ENCODE measurements at places on chromosomes 2 and 18.

DNA sequence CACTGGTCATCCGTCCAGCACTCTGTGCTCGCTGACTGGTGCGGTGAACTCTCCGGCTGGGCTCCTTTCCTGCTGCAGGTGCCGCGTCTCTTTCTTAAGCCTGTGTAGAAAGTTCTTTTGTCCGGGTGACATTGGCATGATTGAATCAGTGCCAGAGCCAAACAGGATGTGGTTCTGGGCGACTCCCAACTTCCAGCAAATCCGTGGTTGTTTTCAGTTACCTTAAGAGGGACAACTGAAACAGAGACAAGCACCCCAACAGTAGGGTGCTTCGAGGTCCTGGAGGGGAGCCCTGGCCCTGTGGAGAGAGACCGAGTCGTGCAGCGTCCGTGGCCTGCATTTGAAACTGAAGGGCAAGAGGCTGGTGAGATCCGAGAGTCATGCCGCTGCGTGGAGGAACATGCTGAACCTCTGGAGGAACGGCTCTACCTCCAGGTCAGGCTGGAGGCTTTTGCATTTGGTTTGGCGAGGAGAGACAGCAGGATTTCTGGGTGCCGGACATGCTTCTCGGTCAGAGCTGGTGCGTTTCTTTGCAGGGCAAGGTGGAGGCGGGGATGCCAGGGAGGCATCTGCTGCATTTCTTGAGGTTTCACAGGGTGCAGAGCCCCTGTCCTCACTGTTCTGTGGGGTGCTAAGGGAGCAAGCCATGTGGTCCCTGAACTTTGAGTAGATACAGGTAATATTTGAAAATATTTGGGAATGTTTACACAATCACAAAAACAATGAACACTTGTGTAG is 26.8 kb downstream of the SH3BP4 start:
- no peak for DNase-seq

DNA sequence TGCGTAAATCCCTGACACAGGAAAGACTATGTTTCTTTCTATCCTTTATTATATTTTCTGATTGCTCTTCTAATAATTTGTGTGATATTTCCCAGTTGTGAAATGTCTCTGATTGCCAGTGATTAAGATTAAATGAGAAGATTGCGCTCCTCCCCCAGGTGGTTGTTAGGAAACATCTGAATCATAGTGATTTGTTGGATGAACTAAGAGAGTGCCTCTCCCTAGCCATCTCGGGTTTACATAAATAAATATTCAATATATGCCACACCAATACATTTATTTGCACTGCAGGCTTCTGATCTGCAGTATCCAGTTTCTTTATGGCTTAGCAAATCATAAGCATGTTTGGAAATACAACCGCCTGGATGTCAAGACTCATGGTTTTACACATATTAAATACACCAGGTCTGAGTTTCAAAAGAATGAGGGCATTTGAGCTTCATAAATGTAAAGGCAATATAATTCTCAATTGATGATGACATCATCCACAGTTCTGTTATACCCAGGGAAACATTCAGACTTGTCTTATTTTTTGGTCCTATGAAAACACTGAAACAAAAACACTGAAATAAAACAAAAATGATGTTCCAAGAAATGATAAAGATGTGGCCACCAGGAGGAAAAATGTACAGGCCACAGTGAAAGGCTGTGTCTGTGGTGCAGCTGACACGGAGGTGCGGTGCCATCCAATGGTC is 826.7 kb upstream of the ACVR2A start:
- no peak for DNase-seq

DNA sequence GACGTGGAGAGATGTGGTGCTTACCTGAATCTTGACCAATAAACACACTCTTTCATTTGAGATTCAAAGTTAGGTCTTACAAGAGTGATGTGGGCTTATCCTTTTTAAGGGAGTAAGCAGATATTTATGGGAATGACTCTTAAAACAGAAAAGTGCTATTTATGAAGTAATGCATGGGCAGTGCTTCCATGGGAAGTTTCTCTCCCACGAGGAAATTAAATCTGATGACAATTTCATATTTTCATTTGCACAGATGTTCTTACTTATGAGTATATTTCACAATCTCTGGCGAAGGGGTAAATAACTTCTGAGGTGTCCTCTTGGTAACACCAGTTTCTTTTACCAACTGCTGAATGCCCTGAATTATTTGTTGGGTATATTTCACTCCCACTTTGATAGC is 21.0 kb downstream of the PNPT1 start:
- no peak for DNase-seq

DNA sequence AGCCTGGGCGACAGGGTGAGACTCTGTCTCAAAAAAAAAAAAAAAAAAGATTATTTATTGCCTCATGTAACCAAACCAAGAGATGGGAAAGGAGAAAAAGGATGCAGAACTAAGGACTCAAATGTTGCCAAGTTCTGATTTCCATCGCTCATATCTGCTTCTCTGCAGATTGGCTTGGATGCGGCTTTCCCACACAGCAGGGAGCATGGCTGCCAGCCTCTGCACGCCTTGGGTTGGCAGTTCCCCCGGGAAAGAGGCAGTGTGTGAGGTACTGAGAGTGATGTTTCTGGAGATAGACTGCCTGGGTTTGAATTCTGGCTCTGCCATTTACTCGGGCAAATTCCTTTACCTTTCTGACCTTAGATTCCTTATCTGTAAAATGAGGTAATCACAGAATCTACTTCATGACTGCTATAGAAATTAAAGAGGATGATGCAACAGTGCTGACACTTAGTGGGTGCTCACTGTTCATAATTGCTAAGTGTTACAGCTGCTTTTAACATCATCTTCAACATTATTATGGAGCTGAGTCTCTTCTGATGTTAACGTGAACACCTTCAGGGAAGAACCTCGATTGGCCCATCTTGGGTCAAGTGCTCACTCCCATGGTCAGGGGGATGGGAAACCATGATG is 68.8 kb downstream of the ACAA2 start:
- peak; percentile 51 for DNase-seq

DNA sequence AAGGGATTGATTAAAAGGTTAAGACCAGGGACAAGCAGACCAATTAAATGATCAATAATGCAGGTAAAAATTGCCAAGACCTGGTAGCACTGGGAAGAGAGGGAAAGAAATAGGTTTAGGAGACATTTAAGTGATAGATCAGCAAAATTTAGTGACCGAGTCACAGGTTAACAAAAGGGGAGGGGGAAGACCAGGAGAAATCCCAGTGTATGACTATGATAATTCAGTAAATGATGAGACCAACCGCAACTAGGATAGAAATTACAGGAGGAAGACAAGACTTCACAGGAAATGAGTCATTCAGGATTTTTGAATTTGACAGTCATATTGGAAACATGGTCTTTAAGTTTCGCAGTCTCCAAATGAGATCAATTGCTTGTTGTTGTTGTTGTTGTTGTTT is 62.9 kb downstream of the COBLL1 start:
- DNase-seq: no peak

DNA sequence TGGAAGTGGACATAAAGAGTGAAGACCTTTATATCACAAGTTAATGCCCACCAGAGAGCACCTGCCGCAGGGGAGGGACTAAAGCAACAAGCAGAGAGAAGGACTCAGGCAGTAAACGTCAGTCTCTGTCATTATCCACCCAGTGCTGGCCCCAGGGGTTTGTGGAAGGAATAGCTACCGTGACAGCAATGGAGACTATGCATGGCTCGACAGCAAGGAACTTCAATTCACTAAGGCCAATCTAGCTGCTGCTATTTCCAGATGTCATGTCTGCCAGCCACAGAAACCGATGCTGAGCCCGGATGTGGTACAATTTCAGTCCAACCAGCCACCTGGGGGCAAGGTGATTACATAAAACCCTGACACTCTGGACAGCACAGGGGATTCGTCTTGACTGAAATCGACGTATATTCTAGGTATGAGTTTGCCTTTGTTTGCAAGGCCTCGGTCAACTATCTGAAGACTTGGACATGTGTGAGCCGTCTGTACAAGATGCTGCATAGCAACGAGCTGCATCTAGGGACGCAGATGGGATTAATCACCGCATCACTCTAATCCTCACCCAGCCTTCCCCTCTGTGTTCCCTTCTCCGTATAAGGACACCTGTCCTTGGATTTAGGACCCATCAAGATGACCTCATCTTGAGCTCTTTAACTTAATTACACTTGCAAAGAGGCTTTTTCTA is 154.1 kb upstream of the SH3BP4 start:
- no peak for DNase-seq

GRCh38 chr18:3851159-3851558 is 401.2 kb downstream of the TGIF1 start:
- no peak for DNase-seq

DNA sequence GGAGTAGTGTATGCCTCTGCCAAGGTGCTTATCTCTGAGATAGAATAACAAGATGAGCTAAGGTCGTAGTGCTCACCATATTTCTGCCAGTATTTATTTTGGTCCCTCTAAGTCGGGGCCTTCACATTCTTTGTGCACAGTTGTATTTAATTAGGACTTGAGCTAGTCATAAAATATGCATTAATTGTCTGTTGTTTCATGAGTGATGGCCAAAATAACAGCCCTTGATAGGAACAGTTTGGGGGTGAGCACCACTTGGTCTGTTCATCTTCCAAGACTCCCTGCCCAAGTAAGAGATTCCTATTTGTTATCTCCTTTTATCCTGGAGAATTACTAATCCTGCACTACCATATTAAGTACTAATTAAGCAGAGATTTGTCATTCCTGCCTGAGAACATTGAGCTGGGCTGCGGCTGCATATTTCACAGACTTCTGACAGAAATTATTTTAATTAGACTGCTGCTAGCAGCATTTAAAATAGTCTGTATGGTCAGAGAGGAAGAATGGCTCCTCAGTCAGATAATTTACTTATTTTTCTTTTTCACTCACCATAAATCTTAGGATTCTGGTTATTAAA is 435.1 kb downstream of the MTX2 start:
- no peak for DNase-seq

DNA sequence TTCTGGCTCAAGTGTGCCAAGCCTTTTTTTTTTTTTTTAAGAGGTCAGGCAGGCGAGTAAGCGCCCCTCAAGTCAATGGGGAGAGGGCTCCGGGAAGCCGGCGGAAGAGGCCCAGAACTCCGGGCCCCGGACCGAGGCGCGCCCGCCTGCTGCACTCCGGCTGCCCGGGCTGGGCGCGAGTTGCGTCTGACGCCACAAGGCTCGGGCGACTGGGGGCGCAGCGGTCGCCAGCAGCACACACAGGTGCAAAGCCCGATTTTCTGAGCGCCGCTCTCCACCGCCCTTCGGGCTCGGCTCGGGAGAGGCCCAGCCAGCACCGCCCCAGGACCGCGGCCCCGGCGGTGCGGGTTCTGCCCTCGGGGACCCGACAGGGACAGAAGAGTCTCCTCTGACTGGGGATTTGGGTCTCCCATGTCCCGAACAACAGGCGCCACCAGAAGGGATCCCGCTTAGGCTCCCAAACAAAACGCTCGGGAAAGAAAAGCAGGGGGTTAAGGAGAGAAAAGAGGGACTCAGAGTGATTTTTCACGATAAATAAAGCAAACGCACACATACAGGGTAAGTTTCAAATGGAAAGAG is 787 bp downstream of the ERBB4 start:
- no peak for DNase-seq
